ENCODE measurements at places on chromosomes 5 and 9.

DNA sequence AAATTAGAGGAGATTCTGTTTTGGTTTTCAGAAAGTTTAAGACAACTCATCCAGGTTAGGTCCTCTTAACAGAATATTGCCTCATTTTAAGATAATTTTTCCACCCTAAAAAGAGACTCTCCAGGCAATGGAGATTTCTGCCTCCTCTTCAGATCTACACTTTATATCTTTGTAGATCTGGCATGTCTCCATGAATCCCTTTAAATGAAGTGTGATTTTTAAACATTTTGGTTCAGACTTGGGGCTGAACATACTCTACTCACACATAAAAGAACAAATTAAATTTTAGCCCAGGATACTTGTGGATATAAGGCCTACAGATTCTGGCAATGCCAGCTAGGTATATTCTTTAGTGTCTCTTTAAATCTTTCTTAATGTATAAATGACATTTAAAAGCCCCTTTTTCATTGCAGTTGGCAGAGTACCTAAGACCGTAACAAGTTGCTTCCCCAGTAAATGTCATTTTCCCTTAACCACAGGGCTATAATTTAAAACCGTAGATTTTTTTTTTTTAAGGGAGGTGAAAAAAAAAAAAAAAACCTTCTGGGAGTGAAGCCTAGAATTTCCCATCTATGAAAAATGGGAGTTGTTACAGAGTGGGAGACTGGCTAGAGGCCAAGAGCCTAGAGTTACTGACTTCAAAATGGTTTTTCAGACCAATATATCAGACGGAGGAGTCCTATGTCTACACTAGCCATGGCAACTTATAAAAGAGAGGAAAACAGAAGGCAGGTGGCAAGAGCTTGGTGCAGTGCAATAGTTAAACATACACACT, 207.8 kb upstream of the TARS1 start:
- DNase-seq, result no peak

- no peak for DNase-seq
Observed at GRCh38 chr5:146440870-146441495, 6.2 kb upstream of the TCERG1 start.

- no peak for DNase-seq
Observed at GRCh38 chr5:17305964-17306725, 88.7 kb downstream of the BASP1 start.

- no peak for DNase-seq
Observed at GRCh38 chr9:118609355-118610044, 759.7 kb downstream of the BRINP1 start.

DNA sequence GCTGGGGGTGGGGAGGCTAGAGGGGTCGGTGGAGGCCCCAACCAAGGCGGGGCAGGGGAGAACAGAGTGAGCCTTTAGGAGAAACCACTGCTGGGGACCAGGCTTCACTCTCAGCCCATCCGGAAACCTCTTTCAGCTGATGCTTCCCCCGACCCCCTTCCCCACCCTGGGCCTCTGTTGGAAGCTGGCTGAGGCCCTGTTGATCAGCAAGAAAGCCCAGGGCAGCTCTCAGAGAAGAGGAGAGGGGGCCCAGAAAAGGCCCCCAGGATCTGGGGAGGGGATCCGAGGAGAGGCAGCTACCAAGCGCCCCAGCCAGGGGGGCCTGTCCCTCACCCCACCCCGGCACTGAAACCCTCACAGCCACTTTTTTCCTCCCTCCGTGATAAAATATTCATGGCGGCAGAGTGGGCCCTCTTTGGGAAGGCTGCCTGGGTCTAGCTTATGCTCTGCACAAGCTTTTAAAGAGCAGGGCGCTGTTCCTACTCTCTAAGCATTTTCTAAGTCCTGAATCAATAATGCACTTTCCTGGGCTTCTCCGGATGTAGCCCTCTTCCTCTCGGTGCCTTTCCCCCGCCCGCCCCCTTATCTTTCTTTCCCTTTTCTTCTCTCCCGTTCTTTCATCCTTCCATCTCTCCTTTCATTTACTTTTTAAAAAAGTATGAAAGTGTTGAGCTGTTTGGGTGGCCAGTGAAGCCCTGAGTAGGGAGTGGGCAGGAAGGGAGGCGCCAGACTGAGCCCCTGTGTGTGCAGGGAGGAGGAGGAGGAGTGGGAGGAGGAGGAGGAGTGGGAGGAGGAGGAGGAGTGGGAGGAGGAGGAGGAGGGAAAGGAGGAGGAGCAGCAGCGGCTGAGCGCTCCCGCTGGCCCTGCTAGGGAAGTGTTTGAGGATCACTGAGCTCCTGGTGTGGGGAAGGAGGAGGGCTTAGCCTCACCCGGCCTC, 23.5 kb downstream of the NTNG2 start:
- no peak for DNase-seq
